ENCODE measurements at places on chromosomes 3 and 15.
A peak's percentile ranks its signal among the peaks of the same experiment; 100 is the strongest.

DNA sequence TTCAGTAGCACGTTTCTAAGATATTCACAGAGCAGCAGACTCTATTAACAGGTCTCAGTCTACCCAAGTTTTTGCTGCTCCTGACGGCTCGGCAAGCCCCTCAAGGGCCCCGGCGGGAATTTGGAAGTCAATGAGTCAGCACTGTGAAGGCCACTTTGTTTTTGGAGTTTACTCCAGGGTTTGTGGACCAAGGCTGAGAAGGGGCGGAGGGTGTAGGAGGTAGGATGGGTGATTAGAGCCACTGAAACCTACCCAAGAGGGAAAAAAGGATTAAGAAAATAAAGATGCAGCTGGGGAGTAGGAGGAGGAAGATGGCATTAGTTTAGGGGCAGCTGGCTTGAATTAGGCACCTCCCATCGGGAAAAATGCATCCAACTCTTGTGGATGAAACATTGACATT, 87.6 kb downstream of the BDH1 start:
- DNase-seq, result no peak

GRCh38 chr15:74613953-74614743, 1.5 kb upstream of the CLK3 start:
- no peak for DNase-seq

GRCh38 chr3:158671821-158672214, 630 bp downstream of the LXN start:
- peak; percentile 10 for DNase-seq

GRCh38 chr3:186788482-186789370, 5.3 kb downstream of the EIF4A2 start:
- no peak for DNase-seq

GRCh38 chr3:139679220-139679775, 1.5 kb upstream of the NMNAT3 start:
- DNase-seq, result no peak

DNA sequence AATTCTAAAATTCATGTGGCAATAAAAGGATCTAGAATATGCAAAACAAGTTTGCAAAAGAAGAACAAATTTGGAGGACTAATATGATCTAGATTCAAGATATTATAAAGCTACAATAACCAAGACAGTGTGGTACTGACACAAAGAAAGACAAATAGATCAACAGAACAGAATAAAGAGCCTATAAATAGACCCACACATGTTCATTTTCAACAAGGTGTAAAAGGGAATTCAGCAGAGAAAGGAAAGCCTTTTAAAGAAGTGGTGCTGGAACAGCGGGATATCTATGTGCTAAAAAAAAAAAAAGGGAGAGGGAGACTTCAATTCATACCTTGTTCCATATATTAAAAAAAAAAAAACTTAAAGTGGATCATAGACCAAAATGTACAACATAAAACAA, 149.0 kb downstream of the WDR76 start:
- DNase-seq, result no peak
